ENCODE measurements at places on chromosomes 16 and 17. TPM values are rescaled to one million over a fixed set of nuclear protein-coding genes. Genes with fewer than 3 reads are reported as not detected.

GRCh38 chr16:69397821-69398521 is 12.2 kb upstream of the TERF2 start:
- DNase-seq = no peak

DNA sequence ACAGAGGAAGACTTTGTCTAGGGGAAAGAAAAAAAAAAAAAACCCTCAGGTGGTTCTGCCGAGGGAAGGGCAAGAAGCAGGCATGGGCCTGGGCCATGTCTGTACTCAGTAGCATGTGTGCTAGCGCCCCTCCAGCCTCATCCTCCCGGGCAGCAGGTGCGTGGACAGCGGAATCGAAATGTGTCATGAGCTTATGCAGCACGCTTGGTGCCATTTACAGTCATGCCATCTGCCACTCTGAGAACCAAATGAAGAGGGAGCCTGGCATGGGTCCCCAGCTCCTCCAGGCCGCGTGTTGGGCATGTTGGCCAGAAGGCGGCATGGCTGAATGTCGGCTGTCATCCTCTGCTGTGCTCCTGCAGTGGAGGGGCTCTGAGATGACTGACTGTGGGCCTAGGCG is 31.4 kb downstream of the CRAMP1 start:
- DNase-seq = no peak

GRCh38 chr17:49552070-49552751 is 23.5 kb upstream of the NXPH3 start:
- no peak for DNase-seq

GRCh38 chr16:83603723-83604570 is 203.8 kb upstream of the HSBP1 start:
- no peak for DNase-seq

The CDH11 gene
- polyA plus RNA-seq = not detected

The INPP5K gene
- 60.4 TPM for polyA plus RNA-seq

The CNEP1R1 gene
- 15.4 TPM for polyA plus RNA-seq

Data from naive B cell (primary cell).